Brain microvascular endothelial cell (primary cell): ENCODE measurements at places on chromosomes 7 and 10.

DNA sequence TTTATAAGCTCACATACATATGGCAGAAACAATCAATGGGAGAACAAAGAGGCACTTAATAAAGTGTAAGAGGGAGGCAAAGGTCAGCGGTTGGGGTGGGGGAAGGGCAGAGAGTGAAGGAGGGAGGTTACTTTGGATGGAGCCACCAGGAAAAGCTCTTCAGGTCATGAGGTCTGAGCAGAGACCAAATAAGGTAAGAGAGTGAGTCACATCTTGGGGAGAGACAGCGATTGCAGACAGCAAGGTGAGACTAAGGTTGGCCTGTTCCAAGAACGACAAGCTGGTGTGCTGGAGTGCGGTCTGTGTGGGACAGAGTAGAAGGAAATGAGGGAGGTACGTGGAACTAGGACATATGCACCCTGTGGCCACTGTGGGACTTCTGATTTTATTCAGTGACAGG is 74.3 kb upstream of the TOMM7 start:
- no peak for DNase-seq

DNA sequence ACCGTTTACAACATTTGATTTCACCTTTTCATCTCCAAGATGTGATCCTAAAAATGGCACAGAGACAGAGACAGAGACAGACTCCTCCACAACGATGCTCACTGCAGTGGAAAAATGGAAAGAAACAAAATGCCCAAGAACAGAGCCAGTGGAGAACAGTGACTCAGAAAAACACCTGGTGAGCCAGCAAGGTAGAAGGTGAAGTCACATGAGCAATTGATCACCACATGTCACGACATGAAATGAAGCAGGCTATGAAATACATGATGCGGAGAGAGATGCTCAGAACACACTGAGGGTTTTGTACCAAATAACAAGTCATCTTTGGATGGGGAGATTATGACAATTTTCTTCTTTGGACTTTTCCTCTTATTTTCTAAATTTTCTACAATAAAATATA is 3.5 kb downstream of the MSMB start:
- no peak for DNase-seq

DNA sequence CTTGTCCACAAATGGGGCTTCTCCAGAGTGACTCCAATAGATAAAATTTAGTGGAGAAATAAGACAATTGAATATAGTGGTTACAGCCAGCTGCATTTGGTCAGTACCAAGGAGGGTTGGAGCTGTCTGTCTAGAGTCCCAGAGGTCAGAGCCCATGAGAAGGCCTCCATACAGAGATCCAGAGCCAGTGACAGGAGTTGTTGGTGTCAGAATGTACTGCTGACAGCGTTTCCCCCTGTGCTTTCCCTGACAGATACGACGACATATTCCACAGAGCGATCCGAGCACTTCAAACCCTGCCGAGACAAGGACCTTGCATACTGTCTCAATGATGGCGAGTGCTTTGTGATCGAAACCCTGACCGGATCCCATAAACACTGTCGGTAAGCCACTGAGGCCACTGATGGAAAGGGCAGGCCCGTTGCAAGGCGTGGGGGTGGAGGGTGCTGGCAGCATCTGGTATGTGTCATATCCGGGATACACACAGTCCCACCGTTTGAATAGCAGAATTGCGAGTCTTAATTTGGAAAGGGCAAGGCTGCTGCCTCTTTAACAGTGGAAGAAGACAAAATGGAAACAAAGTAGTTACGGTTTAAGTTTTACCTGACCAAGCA is 483.6 kb downstream of the NRG3 start:
- DNase-seq: no peak

- no peak for DNase-seq
These were observed 146.6 kb downstream of the CHN2 start for GRCh38 chr7:29341156-29341555.

DNA sequence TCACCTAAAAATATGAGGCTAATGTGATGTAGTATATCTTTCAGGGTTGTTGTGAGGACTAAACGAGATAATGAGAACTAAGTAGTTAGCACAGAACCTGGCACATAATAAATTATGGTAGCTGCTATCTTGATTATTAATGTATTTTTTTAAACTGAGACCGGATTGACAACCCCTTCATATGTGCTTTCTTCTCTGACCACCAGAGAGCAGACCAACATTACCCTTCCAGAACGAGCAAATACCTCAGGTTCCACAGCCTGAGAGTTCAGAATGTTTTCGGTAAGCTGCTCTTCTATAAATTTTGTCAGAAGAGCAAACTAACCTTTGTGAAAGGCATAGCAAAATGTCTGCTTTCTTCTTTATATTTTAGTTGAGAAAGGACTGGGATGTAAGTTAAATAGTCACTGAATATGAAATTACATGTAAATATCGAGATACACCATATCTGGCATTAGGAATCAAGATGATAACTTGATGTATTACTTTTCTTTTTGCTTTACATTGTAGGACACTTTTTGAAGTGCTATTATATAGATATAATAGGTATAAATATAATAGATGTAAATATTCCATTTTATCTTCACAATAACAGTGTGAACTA is 13.6 kb upstream of the BPGM start:
- peak; percentile 47 for DNase-seq

- no peak for DNase-seq
These were observed 3.7 kb upstream of the FOXL3 start for GRCh38 chr7:286266-286665.

DNA sequence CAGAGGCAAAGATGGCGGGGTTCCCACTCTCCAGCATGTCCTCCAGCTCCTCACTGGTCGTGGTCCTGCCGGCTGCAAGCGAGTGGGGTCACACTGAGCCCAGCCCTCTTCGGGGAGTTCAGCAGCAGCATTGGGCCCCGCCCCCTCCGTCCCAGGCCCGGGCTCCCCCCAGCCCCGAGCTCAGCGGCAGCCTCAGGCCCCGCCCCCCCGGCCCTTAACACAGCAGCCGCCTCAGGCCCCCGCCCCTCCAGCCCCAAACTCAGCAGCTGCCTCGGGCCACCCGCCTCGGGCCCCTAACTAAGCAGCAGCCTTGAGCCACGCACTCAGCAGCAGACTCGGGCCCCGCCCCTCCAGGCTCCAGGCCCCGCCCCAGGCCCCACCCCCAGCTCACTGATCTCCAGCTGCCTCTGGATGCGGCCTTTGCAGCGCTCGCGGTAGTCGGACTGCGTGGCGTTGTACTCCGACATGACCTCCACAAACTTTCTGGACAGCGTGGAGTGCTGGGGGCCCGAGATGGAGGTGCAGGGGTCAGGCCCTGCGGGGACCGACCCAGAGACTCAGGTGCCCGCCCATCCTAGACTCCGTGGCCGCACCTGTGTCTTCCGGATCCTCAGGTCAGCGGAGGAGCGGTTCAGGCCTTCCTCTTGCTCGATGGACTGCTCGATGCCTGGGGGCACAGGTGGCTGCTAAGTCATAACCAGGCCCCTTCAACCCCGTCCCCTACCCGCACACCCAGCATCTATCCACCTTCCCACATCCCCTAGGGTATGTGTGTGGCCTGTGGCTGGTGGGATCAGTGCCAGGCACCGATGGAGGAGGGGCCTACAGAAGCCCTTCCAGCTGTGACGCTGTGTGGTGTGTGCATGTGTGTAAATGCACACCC is 15.5 kb downstream of the STX1A start:
- peak; percentile 60 for DNase-seq

GRCh38 chr7:84372155-84372621 is 177.6 kb upstream of the SEMA3A start:
- DNase-seq: peak; percentile 83

DNA sequence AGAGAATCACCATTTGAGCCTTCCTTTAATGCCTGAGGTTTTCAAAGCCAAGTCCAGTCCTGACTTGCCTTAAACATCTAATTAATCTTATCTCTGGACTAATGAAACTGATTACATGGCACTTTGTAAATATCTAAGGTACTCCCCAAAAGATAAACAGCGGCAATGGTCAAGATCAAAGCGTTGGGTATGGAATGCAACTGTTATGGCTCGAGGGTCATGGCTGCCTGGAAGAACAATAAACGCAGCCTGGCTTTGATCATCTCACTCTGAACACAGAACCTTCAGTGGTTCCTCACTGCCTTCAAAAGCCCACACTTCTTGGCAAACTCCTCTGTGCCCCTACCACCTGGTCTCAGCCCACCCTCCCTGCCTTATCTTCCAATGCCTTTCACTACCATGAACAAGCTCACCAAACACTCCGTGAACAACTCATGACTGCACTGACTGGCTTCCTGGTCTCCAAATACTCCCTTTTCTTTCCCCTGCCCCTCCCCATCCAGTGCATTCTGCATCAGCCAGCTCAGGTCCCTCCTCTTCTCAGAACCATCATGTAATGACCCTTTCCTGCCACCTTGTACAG is 150.2 kb upstream of the NFE2L3 start:
- DNase-seq: no peak

- DNase-seq: no peak
These were observed 295.5 kb upstream of the CDC14C start for GRCh38 chr7:48628793-48629349.

DNA sequence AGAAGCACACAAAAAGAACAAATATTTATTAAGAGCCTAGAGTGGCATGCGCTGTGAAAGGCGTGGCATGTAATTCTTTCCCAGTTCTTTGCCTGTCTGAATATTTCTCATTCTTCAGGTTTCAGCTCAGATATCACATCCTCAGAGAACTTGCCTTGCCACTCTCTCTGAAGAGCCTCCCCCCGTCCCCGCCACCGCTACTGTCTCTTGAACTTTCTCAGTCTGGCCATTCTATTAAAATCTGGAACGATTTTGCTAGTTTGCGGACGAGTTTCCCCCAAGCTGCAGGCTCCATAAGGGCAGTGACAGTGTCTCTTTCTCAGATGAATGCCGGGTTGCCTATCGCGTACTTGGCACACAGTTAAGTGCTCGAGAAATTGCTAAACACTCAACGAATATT is 787 bp upstream of the PLEKHA1 start:
- DNase-seq: peak; percentile 8

GRCh38 chr7:33108554-33109004 is 625 bp downstream of the RP9 start:
- no peak for DNase-seq

DNA sequence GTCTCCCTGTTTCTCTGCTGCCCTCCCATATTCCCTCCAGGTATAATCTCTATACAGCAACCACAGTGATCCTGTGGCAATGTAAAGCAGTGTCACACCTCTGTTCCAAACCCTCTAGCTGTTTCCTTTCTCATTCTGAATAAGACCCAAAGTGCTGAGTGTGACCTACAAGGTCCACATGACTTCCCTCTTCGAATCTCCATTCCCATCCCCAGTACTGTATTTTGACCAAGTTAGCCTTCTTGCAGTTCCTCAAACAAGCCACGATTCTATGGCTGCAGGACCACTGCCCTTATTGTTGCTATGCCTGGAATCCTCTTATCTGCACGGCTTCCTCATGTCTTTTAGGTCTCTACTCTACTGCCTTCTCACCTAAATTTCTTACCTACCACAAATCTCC is 291.9 kb downstream of the DOCK4 start:
- no peak for DNase-seq

GRCh38 chr7:28725911-28726310 is 232.2 kb downstream of the TRIL start:
- no peak for DNase-seq

- no peak for DNase-seq
These were observed 39.2 kb downstream of the GNAT3 start for GRCh38 chr7:80472491-80473200.

DNA sequence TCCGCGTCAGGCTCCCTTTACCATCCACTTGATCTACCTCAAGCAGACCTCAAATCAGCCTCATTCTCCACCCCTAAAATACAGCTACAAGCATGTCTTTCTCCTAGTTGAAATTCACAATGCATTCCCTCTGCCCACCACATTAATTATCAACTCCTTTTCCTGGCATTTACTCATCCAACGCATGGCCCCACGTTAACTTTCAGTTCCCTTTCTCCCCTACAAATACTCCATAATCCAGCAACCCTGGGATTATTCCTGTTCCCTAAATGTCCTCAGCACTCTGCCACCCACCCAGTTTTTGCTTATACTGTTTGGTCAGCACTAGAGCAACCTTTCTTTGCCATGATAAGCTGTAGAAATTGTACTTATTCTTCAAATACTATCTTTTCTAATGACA is 5.7 kb upstream of the VIM start:
- no peak for DNase-seq

DNA sequence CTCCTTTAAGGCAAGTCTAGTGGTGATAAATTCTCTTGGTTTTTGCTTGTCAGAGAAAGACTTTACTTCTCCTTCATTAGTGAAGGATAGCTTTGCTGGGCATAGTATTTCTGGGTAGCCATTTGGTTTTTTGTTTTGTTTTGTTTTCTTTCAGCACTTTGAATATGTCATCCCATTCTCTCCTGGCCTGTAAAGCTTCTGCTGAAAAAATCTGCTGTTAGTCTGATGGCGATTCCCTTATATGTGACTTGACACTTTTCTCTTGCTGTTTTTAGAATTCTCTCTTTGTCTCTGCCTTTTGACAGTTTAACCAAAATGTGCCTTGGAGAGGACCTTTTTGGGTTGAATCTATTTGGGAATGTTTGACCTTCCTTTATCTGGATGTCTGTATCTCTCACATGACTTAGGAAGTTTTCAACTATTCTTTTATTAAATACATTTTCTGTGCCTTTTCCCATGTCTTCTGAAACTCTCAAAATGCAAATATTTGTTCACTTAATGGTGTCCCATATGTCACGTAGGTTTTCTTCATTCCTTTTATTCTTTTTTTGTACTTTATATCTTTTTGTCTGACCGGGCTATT is 14.7 kb downstream of the TAS2R40 start:
- no peak for DNase-seq

DNA sequence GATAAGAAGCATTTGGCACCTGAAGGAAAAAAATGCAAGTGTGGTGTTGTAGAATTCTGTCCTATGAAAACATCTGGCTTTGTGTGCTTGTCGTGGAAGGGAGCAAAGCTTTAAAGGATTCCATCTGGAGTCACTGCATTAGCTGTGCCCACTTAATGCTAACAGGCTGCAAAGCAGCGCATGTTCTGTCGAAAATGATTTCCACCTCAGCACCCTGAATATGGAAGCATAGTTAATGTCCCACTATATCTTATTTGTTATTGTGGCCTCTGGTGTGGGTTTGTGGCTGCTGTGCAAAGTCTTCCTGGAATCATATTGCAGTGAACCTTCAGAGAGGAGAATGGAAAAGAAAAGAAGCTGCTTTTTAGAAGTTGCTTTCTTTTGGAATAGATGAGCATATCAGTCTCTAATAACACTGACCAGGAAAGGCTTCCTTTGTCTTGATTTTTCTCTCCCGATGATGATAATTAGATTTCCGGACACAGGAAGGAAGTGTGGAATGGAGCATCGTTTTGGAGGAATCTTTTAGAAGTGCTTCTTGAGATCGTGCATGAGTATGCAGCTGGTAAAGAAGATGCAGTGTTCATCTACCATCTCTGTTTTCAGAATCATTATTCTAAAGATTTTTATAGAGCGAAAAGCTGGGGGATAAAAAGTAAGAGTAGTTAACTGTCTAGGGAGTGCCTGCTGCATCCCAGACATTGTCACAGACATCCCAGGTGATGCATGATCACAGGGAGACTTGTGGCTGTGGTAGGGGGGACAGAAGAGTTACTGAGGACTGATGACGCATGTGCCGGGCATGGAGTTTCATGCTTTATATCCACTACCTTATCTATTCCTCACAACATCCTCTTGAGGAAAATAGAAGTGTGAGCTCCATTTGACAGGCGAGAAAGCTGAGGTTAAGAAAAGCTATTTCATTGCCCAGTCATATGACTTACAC is 54.6 kb downstream of the TEX36 start:
- DNase-seq: no peak
